M059J (cell line): ENCODE measurements at places on chromosomes 3 and 15.
A peak's percentile ranks its signal among the peaks of the same experiment; 100 is the strongest.

- no peak for DNase-seq
Measured at GRCh38 chr15:63090472-63090871, 31.2 kb upstream of the LACTB start.

GRCh38 chr3:64814351-64814750 is 126.6 kb upstream of the ADAMTS9 start:
- DNase-seq, result no peak

DNA sequence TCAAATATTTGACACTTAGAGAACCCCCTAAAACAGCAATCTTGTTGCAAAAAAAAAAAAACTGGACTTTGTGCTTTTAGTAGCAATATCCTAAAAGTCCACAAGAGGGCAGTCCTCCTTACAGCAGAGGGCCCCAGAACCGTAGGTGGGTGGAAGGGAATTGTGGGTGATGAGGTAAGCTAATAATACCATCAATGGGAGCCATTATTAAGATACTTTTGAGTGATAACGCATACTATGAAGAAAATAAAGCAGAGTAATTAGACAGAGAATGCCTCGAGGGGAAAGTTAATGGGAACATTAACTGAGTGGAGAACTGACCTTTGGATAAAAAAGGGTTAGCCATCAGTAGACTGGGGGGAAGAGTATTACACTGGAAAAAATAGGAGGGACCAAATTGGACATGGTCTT is 229.9 kb downstream of the THRB start:
- DNase-seq, result peak; percentile 31

DNA sequence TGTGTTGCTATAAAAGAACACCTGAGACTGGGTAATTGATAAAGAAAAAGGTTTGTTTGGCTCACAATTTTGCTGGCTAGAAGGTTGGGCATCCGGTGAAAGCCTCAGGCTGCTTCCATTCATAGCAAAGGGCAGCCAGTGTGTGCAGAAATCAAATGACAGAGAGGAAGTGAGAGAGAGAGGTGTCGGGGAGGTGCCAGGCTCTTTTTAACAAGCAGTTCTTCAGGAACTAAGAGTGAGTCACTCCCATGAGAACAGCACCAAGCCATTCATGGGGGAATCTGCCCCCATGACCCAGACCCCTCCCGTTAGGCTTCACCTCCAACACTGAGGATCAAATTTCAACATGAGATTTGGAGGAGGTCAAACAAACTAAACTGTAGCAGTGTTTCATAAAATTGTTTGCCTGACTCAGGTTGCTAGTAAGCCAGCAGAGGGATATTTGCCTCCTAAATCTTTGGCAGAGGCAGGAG is 4.5 kb upstream of the PARP15 start:
- peak; percentile 96 for DNase-seq

GRCh38 chr15:83499476-83499875 is 52.3 kb downstream of the SH3GL3 start:
- no peak for DNase-seq

GRCh38 chr3:7508821-7509220 is 647.9 kb downstream of the GRM7 start:
- no peak for DNase-seq

DNA sequence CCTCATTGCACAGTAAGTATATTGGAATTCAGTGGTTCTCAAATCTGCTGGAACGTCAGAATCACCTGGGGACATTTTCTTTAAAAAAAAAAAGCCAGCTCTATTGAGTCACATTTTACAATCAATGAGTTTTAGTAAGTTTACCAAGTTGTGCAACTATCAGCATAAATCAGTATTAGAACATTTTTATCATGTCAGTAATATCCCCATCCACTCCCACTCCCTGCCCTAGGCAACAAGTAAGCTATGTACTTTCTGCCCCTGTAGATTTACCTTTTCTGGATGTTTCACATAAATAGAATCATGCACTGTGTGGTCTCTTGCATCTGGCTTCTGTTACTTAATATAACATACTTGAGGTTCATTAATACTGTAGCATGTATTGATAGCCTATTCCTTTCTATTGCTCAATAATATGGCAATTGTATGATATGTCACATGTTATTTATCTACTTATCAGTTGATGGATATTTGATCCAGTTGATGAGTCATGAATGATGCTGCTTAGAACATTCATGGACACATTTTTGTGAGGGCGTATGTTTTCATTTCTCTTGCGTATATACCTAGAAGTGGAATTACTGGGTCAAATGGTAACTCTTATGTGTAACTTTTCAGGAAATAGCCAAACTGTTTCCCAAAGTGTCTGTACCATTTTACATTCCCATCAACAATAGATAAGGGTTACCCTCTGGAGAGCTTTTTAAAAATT is 180.5 kb downstream of the THSD4 start:
- peak; percentile 81 for DNase-seq

DNA sequence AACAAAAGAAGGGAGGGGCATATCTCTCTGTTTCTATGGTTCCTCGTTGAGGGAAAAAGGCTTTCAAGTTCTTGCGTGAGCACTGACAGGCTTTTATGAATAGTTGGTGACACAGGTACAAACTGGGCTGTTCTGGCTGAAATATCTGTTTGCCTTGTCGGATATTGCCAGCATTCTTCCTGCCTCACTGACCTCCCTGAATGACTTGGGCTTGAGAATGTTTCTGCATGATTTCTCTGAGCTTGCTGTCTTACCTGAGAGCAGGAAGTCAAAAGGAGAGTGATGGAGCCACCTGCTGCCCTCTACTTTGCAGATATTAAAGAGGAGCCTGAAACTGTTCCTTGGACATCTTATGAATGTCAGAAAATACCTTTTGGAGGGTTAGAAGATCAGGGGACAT is 4.8 kb downstream of the GCNT3 start:
- DNase-seq, result no peak

GRCh38 chr3:52779011-52779836 is 1.8 kb downstream of the ITIH1 start:
- no peak for DNase-seq

DNA sequence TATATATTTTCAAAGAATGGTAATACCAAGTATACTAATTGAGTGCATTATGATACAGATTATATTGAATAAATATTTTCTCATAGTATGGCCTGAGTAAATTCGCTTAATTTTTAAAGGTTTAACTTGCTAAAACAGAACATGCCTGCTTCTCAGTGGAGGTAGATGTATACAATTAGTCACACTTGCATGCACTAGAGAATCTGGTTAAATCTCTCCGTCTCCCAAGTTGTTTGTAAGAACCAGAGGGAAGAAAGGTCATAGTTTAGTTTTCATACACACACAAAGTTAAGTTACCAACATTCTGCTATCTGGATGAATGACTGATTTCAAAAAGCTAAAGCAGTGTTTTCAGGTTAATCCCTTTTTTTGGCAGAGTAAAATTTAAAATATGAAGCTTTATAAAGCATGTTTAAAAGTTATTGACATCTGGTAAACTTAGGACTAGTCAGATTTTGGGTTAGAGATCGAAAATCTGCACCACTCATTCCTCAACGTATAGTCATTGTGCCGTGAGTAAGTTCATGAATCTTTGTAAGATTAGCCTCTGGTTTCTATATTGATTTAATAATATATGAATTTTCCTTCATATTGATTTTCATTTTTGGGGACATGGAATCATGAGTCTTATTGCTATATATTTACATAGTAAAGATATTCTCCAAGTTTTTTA is 117.6 kb upstream of the SAMMSON start:
- no peak for DNase-seq

- DNase-seq, result no peak
Measured at GRCh38 chr3:56115698-56116097, 352.6 kb downstream of the ERC2 start.

DNA sequence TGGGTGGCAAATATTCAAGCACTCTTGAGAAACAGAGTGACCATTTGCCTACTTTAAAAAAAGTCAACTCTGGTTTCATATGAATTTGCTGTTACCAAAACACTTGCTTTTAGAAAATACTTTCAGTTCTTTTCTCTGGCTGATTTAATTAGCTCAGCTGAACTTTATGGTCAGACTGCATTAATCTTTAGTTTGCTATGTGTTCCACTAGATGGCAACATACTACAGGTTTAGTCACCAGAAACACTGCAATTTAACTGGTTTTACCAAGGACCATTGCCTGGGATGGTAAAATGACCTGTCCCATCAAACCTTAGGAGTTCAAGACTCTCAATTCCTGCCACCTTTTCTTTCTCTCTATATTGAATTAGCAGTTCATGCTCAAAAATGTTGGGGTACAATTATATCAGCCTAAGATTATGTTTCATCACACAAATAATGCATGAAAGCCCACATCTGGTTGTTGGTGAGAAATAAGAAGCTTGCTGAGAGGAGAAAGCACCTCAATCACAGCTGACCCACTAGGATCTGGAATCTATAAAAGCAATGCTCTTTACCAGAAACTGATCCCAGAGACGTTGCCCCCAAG is 14.2 kb downstream of the EIF4E3 start:
- DNase-seq, result peak; percentile 32

- DNase-seq, result peak; percentile 61
Measured at GRCh38 chr3:155979746-155980145, 109.3 kb downstream of the GMPS start.

GRCh38 chr3:49900491-49901153 is 3.1 kb downstream of the MST1R start:
- DNase-seq, result peak; percentile 94

DNA sequence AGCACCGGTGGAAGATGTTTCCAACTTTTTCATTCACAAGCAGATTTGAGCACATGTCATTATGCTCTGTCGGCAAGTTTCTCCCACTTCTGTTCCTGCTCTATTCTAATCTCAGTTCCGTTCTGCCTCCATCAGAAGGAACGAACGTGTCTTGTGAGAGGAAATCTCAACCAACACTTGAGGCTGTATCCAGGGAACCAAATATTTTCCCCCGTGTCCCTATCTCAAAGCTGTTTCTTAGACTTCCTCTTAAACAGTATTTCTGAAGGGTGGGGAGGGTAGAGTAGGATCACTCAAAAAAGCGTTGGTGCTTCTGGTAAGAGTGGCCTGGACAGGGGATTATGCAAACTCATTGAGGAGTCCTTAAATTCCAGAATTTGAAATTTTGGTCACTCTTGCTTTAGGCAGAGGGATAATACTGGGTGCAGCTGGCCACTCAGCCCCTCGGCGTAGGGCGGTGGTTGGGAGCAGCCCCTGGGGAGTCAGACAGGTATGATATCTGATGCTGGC is 54.9 kb downstream of the FRMD4B start:
- DNase-seq, result no peak

DNA sequence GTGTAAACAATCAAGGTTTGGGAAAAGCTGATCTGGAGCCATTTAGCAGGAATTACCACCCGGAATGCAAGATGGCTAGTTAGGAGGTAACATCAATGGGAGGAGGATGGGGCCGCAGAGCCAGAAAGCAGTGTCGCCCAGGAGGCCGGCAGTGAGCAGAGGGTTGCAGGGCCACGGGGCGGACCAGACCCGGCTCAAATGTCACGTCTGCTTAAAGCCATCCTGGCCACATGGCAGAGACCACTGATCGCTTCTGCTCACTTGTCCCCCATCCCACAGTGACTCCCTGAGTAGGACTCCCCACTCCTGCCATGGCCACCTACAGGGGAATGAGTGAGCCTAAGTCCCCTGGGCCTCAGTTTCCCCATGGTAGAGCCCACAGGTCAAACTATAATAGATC is 18.2 kb downstream of the MGLL start:
- DNase-seq, result no peak

DNA sequence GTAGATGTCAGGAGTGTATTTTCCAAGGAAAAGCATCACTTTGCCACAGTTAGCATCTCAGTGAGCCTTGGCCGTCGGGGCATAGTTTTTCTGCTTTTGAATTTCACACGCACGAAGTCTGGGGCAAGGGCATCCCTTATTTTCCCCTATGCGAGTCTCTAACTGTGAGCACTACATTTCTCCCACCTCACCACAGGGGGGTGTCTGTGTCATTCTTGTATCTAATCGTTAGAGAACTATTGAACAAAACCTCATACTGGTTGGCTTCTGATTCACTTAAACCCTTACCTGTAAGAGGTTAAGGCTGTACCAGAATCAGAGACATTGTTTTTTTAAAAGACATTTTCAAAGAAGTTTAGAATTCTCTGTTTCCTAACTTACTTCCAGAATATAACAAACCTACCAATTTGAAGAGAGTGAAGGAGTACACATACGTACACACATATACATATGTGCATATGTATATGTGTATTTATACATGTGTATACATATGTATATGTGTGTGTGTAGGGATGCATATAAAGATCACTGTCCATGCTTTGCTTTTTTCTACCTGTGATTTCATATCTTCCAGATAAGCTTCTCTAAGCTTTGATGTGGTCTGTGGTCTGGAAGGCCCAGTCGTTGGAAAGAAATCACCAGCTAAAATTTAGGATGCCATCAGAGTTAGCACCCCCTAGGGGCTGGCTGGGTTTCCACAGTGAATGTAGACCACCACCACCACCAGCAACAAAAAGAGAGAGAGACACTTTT is 49.4 kb downstream of the MYZAP start:
- peak; percentile 21 for DNase-seq

DNA sequence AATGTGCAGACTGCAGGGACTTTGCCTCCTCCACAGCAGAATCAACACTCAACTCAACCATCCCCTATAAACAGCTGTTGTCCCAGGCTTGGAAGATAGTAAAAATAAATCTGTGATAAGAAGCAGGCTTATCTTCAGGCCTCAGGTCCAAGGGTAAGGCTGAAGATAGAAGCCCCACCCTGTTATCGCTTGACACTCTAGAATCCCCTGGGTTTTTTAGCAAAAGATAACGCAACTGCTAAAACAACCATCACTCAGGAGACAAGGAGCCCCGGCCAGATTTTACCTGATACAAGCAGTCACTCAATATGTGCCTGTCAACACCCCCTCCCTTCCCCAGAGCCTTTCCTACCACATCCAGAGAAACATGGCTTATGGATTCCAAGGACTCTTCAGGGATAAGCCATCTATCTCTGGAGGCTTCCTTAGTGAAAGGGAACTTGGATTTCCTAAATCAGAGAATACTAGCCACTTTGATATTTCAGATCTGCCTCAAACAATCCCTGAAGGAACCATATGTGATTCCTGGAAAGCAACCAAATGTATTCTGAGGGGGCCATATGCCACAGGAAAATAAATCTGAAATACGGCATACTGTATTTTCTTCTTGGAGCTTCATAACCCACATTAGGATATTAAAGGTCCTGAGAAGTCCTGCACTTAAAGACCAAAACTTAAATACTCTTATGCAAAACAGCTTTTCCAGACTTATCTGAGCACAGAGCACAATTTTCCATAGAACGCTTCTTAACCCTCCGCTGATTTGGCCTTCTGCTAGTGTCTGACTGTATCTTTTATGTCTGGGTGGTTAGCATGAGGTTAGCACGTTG is 60.4 kb downstream of the LYZL4 start:
- DNase-seq, result no peak

- DNase-seq, result peak; percentile 93
Measured at GRCh38 chr3:144053121-144053520, 81.5 kb downstream of the DIPK2A start.

GRCh38 chr3:4581124-4581424 is 87.9 kb downstream of the ITPR1 start:
- DNase-seq, result no peak

GRCh38 chr15:98419173-98419780 is 229.1 kb upstream of the IGF1R start:
- DNase-seq, result no peak
